H9 (cell line): ENCODE measurements at places on chromosomes 12 and 14. TPM values are rescaled to one million over a fixed set of nuclear protein-coding genes. Genes with fewer than 3 reads are reported as not detected.

SPIC gene
- not detected in 2 replicates for total RNA-seq

LBHD2 gene
- total RNA-seq = not detected in 2 replicates

GLTP gene
- total RNA-seq = 15.5 and 15.7 TPM in 2 replicates

KLHL33 gene
- total RNA-seq = 0.04 TPM in 2 replicates

TUBA1B gene
- total RNA-seq = 2,063 and 2,102 TPM in 2 replicates

ADCK1 gene
- 11.8 and 12.2 TPM in 2 replicates for total RNA-seq

METAP2 gene
- 124 and 140 TPM in 2 replicates for total RNA-seq

SLC25A21 gene
- 5.8 and 7.1 TPM in 2 replicates for total RNA-seq

A2M gene
- 0.94 and 1.2 TPM in 2 replicates for total RNA-seq

DNA sequence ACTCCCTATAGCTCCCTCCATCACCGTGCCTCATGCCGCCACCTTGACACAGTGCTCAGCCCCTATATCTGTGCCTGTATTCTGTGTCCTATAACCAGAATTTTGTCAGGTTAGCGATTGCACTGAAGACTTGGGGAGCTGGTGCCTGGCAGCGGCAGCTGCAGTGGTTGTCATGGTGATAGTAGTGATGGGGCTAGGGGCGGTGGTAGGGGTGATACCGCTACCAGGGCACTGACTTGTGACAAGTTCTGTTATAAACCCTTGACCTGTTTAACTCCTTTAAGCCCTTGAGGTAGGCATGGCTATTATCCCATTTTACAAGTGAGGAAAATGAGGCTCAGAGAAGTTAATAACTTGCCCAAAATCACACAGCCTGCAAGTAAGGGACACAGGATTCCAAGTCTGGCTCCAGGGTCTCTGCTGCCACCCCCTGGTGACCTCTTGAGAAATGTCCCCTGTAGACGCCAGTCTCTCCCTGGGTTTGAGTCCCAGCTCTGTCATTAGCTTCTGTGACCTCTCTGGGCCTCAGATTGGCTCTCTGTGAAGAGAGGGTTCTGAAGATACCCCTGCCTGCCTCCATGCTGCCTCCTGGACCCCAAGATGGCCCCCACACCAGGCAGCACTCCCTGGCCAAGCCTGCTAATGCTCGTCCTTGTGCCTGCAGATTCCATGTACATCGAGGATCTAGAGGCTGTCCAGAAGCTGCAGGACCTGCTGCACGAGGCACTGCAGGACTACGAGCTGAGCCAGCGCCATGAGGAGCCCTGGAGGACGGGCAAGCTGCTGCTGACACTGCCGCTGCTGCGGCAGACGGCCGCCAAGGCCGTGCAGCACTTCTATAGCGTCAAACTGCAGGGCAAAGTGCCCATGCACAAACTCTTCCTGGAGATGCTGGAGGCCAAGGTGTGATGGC lies 121.9 kb downstream of the ESRRB start:
- DNase-seq = no peak

- DNase-seq = no peak
Measured at GRCh38 chr14:86989285-86989684, 1003.7 kb downstream of the GALC start.

DNA sequence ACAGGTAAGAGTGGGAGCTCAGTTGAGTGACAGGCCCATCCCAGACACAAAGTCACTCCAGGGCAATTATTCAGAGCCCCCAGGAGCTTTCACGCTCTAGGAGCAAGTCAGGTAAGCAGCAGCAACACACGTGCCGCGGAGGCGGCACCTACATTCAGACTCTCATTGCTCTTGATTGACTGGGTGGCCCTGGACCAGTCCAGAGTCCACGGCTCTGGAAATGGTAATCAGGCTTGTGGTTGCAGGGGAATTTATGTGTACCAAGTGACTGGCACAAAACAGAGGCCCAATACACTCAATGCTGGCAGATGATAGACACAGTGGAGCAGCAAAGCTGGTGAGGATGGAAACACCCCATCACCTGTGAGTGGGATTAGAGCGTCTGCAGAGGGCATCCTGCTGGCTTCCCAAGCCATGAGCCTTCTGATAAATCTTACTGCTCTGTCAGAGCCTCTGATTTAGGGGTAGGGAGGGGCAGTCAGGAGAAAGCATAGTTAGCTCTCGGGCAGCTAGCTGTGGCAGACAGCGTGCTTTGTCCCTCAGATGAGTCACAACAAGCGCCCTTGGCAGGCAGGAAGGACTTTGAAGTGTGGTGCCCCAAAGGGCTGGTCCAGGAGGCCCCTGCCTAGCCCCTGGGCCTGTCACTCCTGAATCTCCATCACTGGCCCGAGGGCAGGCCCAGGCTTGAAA lies 344.7 kb downstream of the CACNA1C start:
- no peak for DNase-seq

GRCh38 chr12:55019784-55020183 lies at the start of gene NEUROD4:
TSS of gene NEUROD4 (plus strand) at chr12:55019974. CDS start at chr12:55026440, 6,466 bp downstream.
- peak; percentile 98 for DNase-seq

DNA sequence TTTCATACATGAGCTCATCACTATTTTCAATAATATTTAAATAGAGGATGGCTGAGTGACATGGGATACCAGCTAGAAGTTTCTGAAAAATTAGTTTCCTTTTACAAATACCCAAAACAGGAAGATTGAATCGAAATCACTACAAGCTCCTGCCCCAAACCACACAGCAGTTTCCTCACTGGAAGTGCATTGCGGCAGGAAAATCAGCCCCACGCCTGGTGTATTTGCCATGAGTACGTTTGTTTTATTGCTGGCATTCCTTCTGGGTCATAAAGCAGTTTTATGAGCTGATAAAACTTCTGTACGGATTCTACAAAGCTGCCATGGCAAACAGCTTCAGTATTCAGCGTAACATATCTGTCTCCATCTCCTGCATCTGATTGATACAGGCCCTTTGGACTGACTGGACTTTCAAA lies 23.7 kb downstream of the CDC42BPB start:
- DNase-seq = no peak

DNA sequence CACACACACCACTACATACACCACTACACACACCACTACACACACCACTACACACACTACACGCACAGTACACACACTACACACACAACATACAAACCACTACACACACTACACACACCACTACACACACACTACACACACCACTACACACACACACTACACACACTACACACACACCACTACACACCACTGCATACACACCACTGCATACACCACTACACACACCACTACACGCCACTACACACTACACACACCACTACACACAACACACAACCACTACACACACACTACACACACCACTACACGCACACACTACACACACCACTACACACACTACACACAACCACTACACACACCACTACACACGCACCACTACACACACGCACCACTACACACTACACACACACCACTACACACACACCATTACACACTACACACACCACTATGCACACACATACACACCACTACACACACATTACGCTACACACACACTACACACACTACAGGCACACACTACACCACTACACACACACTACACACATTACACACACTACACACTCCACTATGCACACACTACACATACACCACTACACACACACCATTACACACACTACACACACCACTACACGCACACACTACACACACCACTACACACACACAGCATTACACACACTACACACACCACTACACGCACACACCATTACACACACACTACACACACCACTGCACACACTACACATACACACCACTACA lies 12.5 kb downstream of the NOC4L start:
- DNase-seq = no peak

DNA sequence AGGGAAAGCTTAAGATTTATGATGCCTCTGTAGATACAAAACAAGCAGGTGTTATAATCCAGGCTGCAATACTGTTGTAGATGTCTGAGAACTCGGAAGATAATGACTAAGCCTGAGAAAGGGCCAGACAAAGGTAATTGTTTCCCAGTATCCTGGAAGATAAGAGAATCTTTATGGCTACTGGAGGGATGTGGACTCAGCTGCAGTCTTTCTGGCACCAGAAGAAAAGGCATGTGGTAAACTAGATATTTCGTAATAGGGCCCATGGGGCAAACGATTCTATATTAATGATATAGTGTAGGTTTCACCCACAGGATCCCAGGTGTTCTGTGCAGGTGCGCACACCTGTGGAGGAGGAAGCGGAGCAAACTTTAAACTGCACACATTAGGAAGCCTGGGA lies 9.2 kb upstream of the APOLD1 start:
- no peak for DNase-seq

GRCh38 chr12:50325890-50326391 lies 42.6 kb upstream of the LIMA1 start:
- DNase-seq = no peak

DNA sequence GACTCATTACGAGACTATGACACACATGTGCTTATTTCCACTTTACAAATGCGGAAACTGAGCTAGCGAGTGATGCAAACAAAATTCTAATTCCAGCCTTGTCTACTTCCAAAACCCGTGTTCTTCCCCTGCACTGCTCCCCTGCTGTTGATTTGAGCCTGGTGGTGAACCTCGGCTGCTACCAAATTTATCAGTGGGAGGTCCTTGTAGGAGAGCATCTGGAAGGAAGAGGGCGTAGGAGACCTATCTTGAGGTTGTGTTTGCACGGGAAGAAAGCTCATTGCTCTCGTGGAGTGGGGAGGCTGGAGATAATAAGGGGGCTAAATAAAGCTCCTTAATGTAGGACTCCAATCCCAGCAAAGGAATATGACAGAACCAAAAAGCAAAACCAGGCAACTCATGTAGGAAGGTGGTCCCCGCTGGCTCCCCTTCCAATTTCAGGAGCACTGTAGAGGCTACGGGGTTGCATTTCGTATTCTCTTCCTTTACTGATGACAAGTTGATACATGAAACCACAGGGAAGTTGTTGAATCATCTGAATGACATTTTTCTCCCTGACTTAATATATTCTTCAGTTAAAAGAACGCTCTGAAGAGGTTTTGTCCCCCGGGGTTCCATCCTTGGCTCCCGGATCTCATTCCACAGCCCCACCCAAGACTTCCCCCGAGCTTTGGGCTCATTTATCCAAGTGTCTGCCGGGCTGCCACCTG lies 52.6 kb downstream of the FZD10 start:
- DNase-seq = no peak

DNA sequence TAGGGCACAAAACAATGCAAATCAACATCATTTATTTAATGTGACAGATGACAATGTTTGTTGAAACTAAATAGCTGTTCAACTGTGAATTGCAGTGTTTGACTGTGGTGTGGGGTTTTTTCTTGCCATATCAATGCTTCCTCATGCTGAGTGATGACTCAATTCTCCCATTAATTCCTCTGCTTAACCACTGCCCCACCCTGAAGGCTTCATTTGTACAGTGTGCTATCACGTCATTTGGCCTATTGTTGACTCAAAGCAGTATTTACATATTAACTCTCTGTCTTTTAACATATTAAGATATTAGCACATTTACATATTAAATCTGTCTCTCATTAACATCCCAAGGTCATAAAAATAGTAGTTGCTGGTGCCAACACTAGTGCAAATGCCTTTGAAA lies 164.8 kb upstream of the NRXN3 start:
- DNase-seq = no peak

- no peak for DNase-seq
Measured at GRCh38 chr12:84740602-84741001, 172.0 kb downstream of the SLC6A15 start.

DNA sequence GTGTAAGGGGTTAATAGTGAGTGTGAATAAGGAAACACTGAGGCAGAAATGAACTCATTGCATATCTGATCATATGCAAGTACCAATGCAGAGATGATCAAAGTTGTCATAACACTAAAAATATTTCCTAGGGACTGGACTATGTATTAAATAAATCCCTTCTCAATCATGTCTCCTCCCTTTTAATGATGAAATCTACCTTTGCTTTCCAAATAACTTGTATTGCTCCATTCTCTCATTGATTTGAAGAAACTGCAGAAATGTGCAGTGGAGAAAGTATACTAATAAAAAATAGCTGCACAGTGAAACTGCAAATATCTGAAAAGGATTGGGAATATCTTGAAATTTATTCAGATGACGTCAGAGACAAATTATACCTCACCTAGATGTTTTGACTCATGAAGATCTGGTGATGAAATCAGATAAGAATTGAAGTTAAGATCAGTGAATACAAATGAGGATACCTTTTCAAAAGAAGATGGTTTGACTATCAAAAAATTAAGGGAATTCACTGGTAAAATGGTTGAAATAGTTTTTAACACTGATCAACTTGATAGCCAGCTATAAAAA lies 1264.9 kb upstream of the USP15 start:
- DNase-seq = no peak

DNA sequence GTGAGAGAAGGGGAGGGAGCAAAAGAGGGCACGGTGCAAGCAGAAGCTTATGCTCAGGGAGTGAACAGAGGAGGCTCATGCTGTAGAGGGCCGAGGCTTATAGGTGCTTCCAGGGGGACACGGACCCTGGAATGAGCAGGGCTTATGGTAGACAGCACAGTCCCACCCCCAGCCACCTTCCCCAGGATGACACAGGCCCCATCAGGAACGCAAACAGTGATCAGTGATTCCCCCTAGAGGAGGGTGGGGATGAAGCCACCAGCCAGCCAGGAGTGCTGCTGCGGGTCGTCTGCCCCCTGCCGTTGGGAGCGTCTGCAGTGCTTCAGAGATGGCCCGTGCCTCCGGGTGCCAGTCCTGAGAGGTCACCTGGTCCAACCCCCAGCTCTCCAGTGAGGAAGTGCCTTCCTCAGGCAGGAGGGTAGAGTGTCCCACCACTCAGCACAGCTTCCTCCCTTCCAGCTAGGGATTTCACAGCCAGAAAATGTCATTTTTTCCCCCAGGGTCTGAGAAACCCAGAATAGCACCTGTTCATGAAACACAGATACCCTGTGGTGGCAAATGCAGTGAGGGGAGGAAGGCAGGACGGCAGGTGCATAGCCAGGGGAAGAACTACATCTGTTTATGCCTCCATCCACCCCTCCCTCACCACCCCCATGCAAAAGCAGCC lies 60.7 kb downstream of the SLC6A12 start:
- DNase-seq = peak; percentile 96

DNA sequence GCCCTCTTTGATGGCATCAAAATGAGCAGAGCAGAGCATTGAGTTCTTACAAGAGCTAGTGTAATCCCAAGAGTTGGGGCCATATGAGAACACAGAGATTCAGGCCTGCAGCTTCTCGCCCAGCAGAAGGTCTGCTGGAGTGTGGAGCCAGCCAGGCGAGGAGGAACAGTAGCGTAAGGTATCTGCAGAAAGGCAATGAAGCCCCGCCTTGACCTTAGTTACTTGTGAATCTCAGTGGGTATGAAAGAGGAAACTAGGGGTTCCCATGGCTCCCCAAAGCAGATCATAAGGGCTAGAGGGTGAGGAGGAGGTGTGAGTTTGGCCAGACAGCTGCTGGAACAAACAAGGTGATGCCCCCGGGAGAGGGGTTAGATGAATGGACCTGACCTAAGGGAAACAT lies 49.4 kb downstream of the SLC8A3 start:
- no peak for DNase-seq

- DNase-seq = no peak
Measured at GRCh38 chr12:115943630-115944391, 333.7 kb downstream of the MED13L start.

GRCh38 chr12:80861641-80862378 lies 75.9 kb downstream of the LIN7A start:
- no peak for DNase-seq

GRCh38 chr12:50679612-50680011 lies 84.3 kb upstream of the ATF1 start:
- DNase-seq = no peak

- no peak for DNase-seq
Measured at GRCh38 chr12:58916921-58917511, 3.3 kb downstream of the LRIG3 start.
